SJSA1 (cell line): ENCODE measurements at places on chromosomes 5 and 9.

DNA sequence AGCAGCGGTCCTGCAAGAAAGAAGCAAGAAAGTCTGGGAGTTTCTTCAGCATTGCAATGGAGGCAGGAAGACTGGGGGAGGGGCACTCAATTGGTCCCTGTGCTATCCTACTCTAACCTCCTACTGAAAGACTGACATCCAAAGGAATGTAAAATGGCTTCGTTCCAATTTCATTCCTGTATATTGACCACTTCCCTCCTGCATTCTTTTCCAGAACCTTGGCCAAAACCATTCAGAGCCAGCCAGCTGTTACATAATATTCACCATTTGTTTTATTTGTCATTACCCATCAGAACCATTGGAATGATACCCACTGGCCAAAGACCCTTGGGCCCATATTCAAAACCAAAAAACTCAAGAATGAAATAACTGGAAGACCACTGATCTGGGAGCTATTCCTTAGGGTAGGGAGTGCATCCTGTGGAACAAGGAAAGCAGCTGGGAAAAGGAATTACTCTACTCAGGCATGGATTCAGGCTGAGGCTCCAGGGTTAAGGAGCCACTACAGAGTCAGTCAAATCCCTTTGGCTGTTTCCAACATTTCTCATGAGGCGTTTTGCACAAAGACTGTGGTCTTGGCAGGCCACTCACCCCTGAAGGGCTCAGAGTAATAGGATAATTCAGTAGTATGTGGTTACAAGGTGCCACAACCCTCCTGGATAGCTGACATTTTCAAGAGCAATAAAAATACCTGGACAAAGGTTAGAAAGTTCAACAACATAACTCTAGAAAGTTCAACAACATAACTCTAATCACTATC, 148.7 kb upstream of the SLC1A3 start:
- no peak for DNase-seq

- DNase-seq: no peak
Measured at GRCh38 chr5:7991125-7991821, 122.3 kb downstream of the MTRR start.

- DNase-seq: no peak
Measured at GRCh38 chr5:65102976-65103711, 334.4 kb downstream of the CWC27 start.

GRCh38 chr5:172854451-172854871, 20.4 kb downstream of the ERGIC1 start:
- DNase-seq: no peak

GRCh38 chr5:95256991-95257390, 27.9 kb downstream of the MCTP1 start:
- DNase-seq: no peak

DNA sequence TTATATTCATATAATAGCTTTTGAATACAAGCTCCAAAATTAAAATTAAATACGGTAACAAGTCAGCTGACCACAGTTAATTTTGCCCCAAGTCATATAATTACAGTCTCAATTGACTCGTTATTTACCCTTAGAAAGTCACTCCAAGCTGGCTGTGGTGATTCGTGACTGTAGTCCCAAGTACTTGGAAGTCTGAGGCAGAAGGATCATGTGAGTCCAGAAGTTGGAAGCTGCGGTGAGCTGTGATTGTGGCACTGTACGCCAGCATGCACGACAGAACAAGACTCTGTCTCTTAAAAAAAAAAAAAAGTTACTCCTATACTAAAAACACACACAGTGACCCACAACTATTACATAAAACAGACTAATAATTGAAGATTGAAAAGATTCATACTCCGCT, 31.6 kb upstream of the DTWD2 start:
- DNase-seq: no peak
